ENCODE measurements at places on chromosomes 12 and 14. TPM values are rescaled to one million over a fixed set of nuclear protein-coding genes. Genes with fewer than 3 reads are reported as not detected.

DNA sequence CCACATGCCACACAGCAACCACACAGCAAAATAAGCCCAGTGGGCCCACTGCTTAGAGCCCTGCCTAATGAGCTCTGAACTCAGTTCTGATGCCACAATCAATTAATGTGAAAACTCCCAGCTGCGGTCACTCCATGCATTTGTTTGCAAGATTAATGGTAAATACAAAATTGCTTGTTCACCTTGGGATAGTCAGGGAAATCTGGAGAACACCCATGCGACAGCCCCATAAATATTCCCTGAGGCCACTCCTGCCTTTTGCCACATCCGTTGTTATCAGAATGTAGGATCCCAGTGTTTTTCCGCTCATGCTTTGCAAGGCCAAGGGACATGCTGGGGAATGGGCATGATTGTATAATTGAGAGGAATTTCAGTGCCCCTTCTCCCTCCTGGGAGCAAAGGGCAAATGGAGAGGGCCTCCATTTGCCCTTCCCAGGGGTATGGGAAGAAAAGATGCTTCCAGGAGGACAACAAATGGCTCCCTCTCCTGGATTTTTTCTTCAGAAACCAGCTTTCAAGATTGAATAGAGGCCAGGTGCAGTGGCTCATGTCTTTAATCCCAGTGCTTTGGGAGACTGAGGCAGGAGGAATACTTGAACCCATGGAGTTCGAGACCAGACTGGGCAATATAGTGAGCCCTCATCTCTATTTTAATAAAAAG lies 30.8 kb upstream of the CMKLR1 start:
- DNase-seq: no peak

DNA sequence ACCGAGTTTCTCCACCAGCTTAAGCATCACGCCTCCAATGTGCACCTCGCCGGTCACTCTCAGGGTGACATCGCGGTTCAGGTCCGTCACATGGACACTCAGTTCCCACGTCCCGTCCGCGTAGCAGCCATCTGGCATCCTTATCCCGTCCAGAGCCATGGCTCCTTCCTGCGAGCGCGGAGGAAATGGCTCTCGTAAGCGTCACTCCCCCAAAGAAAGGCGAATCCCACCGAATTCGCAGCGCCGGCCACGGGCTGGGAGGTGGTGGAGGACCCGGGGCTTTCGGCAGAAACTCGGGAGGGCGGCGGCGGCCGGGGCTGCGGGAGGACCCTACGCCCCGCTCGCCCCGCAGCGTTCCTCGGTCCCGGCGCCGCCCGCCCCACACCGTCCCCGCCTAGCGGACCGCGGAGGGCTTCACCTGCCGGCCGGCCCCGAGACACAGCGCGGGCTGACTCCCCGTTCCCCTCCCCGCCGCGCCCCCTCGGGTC lies 396 bp downstream of the FERMT2 start:
- DNase-seq: peak; percentile 20

DNA sequence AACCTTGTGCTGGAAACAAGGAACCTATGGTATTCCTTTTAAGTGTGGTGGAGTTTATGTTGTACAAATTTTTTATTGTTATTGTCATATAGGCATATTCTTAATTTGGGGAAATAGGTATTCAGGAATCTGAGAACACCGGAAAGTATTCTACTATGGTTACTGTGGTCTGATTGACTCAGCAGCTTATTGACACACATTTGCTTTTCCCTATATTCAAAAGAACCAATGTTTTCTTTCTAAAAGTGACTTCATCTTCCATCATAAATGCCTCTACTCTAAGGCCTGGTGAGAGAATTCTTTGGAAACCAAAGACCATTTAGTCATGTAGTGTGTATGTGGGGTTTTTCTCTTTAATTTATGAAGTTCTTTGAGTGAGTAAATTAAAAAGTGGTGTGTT lies 474.8 kb downstream of the TMTC2 start:
- no peak for DNase-seq

DNA sequence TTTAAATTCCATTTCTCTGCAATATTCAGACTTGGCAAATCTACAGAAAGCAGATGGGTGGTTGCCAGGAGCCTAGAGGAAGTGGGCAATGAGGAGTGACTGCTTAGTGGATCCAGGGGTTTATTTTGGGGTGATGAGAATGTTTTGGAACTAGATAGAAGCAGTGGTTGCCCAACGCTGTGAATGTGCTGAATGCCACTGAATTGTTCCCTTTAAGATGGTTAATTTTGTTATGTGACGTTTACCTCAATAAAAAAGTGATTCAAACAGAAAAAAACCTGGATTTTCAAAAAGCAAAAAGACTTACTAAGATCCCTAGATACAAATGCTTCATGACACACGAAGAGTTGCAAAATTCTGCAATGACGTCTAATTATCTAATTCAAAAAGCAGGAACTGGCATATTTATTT lies 34.2 kb downstream of the DAO start:
- no peak for DNase-seq

- peak; percentile 27 for DNase-seq
Observed at GRCh38 chr12:6752167-6752920, 597 bp downstream of the MLF2 start.

- no peak for DNase-seq
Observed at GRCh38 chr14:65751510-65751909, 339.0 kb downstream of the FUT8 start.

GRCh38 chr12:23631786-23632377 lies 317.6 kb downstream of the SOX5 start:
- DNase-seq: no peak

TMCC3 gene
- 0.35 TPM for total RNA-seq

DNA sequence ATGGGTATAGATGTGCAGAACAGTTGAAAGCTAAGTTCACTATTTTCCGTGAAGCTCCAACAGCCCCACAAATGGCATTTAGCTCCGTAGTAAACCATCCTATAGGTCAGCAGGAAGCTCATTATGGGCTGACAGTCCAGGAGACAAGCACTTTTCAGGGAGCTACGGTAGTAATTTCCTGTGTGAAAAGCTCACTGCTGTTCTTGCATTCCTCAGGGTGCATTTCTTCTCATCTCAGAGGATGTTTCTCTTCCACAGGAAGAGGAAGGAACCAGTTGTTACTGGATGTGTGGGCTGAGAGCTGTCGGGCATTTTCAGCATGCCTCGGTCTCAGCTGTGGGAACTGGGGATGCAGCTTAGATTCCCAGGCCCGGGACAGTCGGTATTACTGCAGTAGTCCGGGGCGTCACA lies 72.8 kb downstream of the GALNT4 start:
- no peak for DNase-seq

PPFIBP1 gene
- 4.1 TPM for total RNA-seq

- no peak for DNase-seq
Observed at GRCh38 chr14:20376071-20376588, 32.7 kb downstream of the PARP2 start.

LRTM2 gene
- not detected for total RNA-seq

WSCD2 gene
- 0.69 TPM for total RNA-seq

DNA sequence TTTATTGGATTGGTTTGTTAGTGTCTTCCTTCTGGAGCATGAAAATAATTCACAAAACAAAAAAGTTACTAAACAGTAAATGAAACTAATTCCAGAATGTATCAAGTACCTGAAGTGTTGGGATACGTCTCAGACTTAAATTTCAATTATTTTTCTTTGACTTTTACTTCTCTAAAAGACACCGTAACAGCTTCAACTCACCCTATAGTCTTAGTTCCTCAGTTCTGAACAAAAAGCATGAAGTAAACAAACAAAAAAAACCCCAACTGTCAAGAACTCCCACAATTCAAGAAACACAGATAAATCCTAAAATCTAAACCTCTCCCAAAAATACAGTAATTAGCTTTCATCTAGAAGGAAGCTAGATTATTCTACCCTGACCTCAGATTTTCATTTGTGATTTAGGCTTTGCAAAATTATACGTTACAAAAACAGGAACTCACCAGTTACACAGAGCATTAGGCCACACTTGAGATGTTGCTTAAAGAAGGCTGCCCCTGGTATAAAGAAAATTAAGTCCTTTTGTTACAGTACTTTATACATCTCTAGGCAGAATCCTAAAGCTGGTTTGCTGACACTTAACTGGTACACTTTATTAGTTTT lies 10.2 kb downstream of the HEATR5A start:
- no peak for DNase-seq

GRCh38 chr12:57446292-57446960 lies 8.7 kb upstream of the INHBE start:
- no peak for DNase-seq

- no peak for DNase-seq
Observed at GRCh38 chr12:94225506-94225905, 77.1 kb downstream of the PLXNC1 start.

KRT77 gene
- total RNA-seq: not detected

RHEBL1 gene
- total RNA-seq: 4.6 TPM

GRCh38 chr12:57004651-57005050 lies 1.7 kb downstream of the ZBTB39 start:
- DNase-seq: no peak

STON2 gene
- 1.8 TPM for total RNA-seq

LALBA gene
- total RNA-seq: not detected

DNA sequence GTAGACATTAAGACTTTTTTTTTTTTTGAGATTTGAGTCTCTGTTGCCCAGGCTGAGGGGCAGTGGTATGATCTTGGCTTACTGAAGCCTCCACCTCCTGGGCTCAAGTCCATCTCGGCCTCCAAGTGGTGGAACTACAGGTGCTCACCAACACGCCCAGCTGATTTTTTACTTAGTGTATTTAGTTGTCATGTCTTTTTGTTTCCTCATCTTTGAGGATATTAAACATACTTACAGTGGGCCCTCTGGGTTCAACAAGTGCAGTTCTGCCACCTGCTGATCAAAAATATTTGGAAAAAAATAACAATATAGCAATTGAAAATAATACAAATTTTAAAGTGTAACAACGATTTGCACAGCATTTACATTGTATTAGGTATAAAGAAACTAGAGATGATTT lies 4.4 kb upstream of the B4GALNT1 start:
- DNase-seq: no peak

CLEC9A gene
- total RNA-seq: not detected

NOVA1 gene
- total RNA-seq: not detected

DNA sequence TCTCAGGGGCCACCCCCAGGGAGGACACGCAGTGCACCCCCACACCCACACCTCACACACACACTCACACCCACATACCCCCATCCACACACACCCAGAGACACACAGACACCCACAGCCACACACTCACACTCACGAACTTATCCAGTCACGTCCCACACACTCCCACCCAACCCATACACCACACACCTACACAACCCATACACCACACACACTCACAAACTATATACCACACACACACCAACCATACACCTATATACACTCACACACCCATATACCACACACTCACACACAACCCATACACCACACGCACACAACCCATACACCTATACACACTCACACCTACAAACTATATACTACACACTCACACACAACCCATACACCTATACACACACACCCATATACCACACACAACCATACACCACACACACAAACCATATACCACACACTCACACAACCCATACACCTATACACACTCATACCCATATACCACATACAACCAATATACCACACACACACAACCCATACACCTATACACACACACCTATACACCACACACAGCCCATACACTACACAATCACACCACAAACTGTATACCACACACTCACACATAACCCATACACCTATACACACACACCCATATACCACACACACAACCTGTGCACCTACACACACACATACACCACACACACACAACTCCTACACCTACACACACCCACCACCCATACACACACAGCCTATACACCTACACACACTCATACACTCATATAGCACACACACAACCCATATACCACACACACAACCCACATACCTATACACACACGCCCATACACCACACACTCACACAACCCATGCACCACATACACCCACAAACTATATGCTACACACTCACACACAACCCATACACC lies 42.7 kb downstream of the TMEM121 start:
- no peak for DNase-seq

DNA sequence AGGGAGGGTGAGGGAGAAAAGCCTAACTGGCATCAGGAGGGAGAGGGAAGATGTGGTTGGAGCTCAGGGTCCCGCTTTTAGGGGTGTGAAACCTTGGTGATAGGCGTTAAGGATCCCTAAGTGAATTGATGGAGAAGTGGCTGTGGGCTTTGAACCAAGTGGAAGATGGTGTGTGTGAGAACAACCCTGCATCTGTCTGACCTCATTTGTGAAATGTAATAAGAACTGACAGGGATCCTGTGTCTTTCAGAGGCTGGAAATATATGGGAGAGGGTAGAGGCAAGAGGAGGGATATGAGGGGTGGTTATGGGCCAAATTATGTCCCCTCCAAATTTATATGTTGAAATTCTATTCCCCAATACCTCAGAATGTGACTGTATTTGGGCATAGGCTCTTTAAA lies 63.8 kb upstream of the NRXN3 start:
- no peak for DNase-seq

- no peak for DNase-seq
Observed at GRCh38 chr12:112496496-112496895, 77.7 kb downstream of the PTPN11 start.
